ENCODE measurements at places on chromosomes 12 and 14.
A peak's percentile ranks its signal among the peaks of the same experiment; 100 is the strongest.

- no peak for DNase-seq
These were observed 134.7 kb downstream of the GPR135 start for GRCh38 chr14:59330455-59330854.

DNA sequence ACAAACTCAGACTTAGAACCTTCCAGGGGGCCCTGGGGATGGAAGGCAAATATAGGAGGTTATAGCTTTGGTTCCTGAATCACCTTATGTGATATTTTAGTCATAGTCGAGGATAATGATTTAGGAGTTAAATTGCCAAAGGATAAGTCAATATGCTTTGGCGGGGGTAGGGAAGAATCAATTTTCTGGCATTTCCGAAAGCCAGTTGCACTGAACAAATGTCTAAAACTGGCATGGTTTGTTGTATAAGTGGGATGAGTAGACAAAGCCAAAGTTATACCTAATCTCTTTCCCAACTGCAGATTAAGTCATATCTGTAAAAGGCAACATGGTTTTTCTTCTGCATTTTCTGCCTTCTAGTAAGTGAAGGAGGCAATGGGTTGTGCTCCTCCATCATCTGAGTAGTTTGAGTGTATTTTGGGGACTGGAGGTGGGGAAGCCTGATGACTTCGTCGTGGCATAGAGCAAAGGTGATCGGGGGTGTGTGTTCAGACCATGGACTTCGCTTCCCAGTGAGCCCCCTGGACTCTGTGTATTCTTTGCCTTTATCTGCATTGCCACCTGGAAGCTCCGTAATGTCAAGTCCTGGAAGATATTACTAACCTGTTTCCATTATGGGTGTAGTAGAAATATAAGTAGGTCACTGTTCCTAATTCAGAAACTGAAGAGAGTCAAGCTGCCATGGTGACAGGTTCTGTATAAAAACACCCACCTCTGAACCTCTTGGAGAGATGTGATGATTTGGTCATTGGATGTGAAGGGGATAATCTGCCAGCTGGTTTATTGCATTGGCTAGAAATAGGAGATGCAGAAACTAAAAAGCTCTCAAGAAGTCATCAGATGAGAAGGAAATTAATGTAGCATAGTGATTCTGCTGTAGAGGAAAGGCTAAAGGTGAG is 24.5 kb downstream of the PPFIBP1 start:
- no peak for DNase-seq

- no peak for DNase-seq
These were observed 66.2 kb downstream of the PTGER2 start for GRCh38 chr14:52380294-52380693.

- no peak for DNase-seq
These were observed 44.2 kb upstream of the FOS start for GRCh38 chr14:75234173-75235115.

DNA sequence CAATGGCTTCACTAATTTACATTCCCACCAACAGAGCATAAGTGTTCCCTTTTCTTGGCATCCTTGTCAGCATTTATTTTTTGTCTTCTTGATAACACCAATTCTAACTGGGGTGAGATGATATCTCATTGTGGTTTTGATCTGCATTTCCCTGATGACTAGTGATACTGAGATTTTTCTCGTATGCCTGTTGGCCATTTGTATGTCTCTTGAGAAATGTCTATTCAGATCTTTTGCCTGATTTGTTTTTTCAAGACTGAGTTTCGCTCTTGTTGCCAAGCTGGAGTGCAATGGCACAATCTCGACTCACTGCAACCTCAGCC is 4.7 kb upstream of the PLD4 start:
- DNase-seq, result no peak

- DNase-seq, result no peak
These were observed 7.1 kb downstream of the STX2 start for GRCh38 chr12:130831876-130832405.

DNA sequence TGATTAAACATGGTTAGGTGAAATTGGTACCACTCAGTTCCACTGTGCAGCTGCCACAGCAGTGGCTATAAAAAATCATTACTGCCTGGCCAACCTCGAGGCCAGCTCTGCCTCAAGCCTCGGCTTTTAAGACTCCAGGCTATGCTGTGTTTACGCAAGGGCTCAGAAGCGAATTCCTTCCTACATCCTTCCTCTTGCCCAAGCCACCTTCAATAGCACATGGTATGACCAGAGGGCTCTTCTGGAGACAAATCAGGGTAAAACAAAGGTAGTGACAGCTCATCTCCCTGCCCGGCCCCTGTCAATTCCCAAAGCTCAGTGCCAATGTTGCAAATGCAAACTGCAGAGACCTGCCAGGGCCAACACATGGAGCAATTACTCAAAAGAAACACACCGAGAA is 31.9 kb downstream of the NUAK1 start:
- DNase-seq, result no peak

GRCh38 chr12:53989227-53990113 is 4.5 kb downstream of the HOXC10 start:
- no peak for DNase-seq

DNA sequence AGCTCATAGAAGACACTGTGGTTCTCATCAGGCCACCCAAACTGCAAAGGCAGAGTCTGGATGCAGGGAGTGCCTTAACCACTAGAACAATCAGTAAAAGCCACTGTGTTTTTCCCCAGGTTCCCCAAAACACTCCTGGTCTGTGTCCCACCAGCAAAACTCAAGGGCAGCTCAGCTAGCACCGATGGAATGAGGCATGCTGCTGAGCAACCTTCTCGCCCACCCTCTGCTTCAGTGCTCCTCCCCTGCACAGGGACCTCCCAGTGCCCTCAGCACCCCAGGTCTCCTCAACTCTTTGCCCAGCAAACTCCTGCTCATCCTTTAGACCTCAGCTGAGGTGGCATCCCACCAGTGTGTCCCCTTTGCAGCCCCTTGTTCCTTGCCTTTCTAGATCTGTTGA is 4.0 kb downstream of the KRT77 start:
- no peak for DNase-seq

GRCh38 chr12:118237052-118237665 is 101.2 kb downstream of the PEBP1 start:
- DNase-seq, result no peak

- DNase-seq, result peak; percentile 10
These were observed 71.4 kb downstream of the RBM19 start for GRCh38 chr12:113894697-113895096.

- DNase-seq, result no peak
These were observed 1244.9 kb upstream of the SEL1L start for GRCh38 chr14:82778601-82779000.

DNA sequence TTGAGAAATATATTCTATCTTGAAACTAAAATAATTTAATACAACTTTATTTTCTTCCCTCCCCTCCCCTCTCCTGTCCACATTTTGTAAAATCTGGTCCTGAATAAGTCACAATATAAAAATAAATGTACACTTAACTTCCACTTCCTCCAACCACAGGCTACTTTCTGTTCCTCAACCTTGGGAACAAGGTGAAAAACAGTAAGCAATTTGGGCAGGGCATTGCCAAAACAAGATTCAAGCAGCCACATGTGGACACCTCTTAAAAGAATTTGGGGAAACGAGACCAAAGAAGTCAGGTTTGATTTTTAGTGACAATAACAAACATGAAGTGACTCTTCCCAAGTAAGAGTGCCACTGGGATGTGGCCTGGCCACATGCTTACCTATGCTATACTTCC is 115.7 kb downstream of the PTPRQ start:
- no peak for DNase-seq

DNA sequence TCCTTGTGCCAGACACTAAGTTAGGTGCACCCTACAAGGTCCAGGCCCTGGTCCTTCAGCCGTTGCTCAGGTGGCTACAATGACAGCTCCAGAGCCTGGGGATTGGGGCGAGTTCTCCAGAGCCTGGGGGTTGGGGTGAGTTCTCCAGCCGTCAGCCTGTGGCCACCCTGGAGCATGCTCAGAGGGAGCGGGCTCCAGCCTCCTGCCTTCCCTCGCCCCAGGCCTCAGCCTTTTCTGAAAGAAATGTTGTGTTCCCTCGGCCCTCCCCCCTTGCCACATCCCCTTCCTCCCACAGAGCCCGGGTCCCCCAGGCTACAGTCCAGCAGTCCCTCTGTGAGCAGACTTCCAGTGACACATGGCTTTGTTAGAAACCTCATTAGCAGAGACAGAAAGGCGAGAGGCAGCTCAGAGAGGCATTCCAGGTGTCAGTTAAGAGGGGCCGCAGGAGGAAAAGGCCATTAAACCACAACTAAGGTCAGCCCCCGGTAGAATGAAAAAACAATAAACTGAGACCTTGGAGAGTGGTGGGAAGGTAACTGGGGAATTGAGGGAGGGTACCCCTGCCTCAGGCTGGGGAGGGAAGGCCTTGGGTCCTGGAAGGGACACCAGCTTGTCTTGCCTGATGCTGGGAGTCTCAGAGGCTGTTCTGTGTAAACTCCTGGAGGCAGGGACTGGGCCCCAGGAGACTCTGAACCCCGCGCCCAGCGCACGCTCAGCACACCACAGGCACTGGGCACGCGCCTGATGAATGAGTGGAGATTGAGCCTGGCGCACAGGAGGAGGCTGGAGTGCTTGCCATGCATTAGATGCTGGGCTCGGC is 23.1 kb upstream of the COL2A1 start:
- DNase-seq, result no peak

DNA sequence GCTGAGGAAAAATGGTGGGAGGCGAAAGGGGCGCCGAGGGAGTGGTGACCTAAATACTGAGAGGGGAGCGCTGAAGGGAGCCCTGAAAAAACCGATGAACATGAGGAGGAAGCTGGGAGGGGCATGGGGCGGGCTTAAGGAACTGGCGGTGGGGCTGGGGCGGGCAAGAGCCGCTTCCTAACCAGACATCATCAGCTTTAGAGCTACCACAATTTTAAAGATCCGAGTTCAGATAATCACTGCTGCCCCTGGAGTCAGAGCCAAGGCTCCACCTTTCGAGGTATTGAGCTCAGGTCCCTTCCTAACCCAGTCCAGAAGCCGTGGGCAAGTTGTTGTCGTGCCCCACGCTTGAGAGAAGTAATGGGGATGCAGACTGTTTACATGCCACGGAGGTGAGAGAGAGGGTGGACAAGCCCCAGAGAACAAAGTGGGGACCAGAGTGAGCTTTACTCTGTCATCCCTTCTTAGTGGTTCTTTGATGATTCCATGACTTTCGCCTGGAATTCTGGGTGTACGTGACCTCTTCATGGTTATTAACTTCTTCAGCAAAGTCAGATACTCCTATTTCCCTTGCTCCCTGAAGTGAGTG is 393 bp downstream of the ORMDL2 start:
- no peak for DNase-seq

DNA sequence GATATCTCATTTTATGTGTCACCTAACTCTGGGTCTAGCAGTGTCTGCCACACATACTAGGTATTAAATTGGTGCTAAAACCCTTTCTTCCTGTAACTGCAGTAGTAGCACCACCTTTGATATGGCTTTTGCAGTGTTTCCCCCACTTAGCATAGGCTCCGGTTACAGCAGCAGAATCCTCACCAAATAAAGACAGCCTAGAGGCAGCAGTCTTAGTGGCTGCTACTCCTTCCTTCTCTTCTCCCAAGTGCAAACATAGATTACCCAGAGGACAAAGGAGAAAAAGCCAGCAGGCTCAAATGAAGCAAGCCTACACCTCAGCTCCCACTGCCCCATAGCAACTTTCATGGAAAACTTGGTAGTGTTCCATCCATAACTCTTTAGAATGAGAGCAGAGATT is 30.1 kb upstream of the ABCC9 start:
- DNase-seq, result no peak

- DNase-seq, result no peak
These were observed 648.9 kb downstream of the VRK1 start for GRCh38 chr14:97446087-97446486.

- no peak for DNase-seq
These were observed 8.9 kb upstream of the KRT7 start for GRCh38 chr12:52224151-52224550.

DNA sequence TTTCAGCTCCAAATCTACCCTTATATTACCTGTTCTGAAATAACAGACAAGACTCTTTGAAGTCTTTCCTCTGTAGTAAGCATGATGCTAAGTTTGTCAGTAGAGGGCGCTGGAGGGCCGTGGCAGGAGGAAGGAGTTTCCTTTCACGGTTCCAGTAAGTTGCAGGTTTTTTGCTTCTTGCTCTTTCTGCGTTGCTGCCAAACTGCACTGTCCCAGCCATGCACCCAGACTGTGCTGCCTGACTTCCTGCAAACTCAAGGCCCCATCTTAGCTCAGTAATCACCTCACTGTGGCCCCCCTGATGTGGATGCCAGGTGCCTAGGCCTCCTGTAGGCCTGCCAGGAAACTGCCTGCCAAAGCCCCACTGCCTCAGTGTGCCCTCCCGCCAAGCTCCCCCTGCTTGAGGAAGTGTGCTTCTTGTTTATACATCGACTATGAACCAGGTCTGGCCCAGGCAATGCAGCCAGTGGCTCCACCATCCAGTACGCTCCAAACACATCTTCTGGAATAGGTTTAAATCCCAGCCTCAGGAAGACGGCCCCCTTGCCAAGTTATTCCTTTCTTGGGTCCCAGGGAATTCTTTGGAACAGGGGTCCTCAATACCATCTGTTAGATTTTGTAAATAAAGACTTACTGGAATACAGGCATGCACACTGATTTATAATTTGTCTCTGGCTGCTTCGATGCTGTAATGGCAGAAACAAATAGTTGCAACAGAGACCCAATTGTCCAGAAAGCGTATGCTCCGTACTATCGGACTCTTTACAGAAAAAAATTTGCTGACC is 193.7 kb upstream of the LRIG3 start:
- DNase-seq, result peak; percentile 83

DNA sequence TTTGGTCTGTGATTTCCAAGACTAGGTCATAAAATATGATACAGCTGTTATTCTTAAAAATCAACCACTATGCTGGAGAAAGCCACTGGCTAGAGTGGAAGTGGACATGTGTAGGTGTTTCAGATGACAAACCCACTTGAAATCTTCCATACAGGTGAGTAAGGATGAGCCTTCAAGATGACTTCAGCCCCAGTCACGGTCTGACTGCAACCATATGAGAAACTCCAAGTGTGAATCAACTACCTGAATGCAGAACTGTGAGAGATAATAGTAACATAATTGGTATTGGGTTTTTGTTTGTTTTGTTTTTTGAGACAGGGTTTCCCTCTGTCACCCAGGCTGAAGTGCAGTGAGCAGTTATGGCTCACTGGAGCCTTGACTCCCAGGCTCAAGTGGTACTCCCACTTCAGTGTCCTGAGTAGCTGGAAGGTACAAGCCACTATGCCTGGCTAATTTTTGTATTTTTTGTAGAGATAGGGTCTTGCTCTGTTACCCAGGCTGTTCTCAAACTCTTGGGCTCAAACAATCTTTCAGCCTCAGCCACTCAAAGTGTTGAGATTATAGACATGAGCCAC is 273.3 kb upstream of the LRIG3 start:
- DNase-seq, result peak; percentile 91

GRCh38 chr12:124759841-124760503 is 103.7 kb downstream of the SCARB1 start:
- DNase-seq, result peak; percentile 27

DNA sequence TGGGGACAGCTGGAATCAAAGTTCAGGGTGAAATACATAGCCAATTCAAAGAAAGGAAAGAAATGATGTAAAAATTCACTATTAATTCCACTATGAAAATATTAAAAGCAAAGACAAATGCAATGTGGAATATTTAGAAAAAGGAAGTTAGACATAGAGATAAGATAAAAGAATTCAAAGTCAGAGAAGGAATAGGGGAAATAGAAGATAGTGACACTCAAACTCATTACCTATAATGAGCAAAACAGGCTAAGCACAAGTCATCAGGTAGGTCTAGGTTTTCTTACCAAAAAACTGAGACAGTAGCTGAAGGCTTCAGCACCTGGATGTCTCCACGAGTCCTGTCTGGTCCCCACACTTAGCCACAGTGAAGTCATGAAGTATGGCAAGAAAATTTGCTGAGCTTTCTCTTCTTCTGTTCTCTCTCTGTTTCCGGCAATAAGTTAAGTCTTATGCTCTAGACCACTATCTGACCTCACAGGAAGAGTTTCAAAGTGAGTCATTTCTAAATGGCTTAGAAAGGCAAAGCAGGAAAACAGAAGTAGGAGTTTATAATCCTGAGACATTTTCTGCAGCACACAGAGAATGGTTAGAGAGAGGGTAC is at the start of gene C3AR1:
Gene C3AR1, minus strand, starts transcription at position 369 of the 604 bp plus-strand sequence. CDS start 6,174 bp downstream, outside the sequence.
- DNase-seq, result no peak

Data from thyroid gland (tissue), 4 donors.